ENCODE measurements at places on chromosomes 1 and 21.

GRCh38 chr1:10108948-10109708 lies 76.4 kb downstream of the UBE4B start:
- DNase-seq: no peak

DNA sequence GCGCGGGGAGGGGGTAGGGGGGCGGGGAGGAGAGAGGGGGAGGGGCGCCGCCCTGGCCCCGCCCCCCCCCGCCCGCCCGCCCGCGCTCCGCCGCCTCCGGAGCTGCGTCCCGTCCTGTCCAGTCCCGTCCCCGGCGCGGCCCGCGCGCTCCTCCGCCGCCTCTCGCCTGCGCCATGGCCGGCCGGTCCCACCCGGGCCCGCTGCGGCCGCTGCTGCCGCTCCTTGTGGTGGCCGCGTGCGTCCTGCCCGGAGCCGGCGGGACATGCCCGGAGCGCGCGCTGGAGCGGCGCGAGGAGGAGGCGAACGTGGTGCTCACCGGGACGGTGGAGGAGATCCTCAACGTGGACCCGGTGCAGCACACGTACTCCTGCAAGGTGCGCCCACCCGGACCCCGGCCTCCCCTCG lies at the start of gene AGRN:
TSS of gene AGRN (plus strand) at position 121 of the 405 bp plus-strand sequence. CDS start at position 174, 53 bp downstream.
- no peak for DNase-seq

GRCh38 chr1:27299385-27300271 lies 22.3 kb upstream of the TMEM222 start:
- DNase-seq: peak; percentile 31

DNA sequence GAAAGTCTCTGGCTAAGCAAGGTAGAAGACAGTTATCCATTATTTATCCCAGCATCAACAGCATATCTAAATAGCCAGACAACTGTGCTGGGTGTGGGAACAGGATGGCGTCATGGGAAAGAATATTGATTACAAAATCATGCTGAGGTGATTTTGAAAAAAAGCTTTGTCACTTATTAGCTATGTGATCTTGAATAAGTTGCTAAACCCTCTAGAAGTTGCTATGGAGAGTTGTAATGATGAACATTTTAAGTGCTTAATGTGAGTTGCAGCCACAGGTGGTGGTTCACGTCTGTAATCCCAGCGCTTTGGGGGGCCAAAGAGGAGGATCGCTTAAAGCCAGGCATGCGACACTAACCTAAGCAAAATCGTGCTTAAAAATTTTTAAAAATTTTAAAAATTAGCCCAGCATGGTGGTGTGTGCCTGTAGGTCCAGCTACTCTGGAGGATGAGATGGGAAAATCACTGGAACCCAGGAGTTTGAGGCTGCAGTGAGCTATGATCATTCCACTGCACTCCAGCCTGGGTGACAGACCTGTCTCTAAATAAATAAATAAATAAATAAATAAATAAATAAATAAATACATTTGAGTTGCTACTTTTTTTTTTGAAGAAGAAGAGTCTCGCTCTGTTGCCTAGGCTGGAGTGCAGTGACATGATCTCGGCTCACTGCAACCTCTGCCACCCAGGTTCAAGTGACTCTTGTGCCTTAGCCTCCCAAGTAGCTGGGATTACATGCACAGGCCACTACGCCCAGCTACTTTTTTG lies 33.6 kb downstream of the WNT2B start:
- DNase-seq: no peak

GRCh38 chr1:61670445-61670844 lies 54.5 kb downstream of the TM2D1 start:
- no peak for DNase-seq

DNA sequence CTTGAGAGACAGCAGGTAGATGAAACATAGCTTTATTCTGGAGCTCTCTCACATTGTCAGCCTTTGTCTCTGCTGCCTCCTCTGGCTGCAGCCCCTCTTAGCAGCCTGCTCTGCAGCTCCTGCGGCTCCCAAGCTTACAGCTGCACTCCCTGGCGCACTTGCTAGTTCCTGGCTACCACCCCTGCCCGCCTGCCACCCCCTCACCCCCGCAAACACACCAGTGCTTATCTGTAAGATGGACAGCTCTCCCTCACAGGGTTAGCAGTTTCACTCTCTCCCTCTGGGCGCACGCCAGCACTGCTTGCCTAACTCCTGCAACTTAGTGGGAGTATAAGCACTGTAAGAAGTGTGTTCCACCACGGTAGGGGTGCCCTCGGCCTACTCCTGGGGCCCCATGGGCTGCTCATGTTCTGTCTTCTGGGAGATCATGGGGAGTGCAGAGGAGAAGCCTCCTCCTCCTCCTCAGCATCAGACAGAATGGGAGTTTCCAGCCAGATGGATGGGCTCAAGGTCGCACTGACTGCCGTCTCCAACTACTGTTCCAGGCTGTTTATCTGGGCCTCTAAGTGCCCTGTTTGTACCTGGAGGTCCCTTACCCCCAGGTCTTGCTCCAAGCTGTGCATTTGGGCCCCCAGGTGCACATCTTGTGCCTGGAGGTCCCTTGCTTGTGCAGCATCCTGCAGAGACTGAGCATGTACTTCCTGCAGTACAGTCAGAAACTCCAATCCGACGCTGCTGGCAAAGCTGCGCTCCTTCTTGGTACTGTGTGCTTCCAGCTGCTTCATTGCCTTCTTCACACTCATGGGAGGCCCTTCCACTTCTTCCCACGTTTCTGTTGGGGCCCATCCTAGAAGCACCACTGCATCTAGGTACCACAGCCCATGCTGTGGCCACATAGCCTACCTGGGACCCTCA lies 1388.1 kb downstream of the AMY1C start:
- DNase-seq: no peak

- no peak for DNase-seq
Measured at GRCh38 chr1:18770799-18771198, 88.7 kb downstream of the TAS1R2 start.

- no peak for DNase-seq
Measured at GRCh38 chr1:7401814-7402547, 369.1 kb upstream of the VAMP3 start.

DNA sequence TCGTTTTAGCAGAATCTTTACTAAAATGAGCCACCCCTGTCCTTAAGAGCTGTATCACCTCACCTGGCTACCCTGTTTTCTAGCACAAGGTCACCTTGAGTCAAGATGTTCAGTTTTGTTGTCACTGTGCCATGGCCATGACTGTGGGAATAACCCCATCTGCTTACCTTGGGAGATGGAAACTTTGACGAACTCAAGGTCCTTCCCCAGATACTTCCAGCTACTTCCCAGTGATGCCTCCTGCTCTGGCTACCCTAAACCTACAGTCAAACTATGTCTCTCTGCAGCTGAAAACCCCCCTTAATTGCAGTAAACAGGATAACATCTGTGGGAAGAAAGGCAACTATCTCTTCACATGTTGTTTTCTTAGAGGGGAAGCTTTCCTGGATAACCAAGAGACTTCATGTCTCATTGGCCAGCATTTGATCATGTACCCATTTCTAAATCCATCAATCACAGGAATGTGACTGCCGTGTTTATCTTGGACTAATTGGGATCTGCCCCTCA lies 89.5 kb upstream of the C1orf21 start:
- DNase-seq: no peak

DNA sequence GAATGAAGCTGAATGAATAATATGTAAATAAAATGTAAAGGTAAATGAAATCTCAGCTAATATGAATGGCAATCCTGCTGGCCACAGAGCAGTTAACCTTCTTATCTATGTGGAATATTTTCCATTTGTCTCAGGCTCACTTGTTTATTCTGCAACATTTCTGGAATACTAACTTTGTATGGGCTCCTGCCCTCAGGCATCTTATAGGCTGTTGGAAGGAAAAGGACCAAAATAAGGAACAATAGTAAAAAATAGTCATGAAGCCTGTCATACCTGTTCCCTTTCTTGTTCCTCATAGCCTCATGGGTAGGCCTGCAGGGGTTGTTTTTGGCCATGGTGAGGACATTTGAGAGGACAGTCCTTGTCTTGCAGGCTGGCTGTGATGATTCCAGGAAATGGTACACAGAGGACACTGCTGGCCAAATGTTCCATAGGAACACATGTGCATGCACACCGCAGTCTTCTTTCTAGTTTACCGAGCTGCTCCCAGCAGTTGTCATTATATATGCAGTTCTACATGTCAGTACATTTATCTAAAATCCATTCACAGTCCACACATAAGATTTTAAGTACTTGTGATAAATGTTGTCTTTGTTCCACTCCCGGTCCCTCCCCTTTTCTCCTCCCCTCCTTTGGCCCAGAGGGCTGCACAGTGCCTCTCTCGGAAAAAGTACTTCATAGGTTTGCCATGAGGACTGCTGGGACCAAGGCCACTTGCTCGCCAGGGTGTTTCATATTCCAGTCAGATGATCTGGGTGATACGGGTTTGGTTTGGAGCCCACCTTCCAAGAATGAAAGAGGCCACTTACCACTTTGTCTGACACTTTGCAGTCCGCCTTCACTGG lies 15.2 kb upstream of the KCNQ4 start:
- DNase-seq: no peak

DNA sequence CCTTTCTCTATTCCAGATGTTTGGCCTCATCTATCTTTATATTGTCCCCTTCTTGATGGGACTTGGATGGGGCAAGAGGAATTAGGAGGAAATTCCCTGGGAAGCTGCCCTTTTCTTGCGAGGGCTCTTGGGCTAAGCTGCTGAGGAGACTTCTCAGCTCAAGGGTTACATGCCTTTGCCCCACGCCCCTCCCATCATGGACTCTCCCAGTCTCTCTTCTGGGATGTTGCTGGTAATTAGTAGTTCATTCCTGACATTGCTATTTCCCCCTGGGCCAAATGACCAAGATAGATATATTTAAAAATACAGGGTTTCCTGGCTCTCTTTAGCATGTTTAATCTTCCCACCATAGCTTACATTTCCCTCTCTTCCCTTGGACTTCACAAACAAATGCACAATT lies 90.6 kb upstream of the RALGPS2 start:
- DNase-seq: no peak

DNA sequence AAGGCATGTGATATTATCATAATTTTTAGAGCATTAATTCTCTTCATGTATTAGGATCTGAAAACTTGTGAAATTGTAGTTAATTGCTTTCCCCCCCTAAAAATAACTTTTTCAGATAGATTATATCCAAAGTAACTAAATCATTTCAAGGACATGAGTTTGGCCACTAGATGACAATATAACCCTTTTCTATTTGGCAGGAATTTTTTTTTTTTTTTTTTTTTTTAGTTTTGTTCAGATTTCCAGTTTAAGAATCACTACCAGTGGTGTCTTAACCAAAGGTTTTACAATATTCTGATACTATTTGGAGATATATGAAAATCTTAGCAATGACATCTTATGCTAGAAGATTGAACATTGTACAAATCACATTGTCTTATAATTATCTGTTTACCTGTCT lies 370.8 kb downstream of the AMY1C start:
- peak; percentile 5 for DNase-seq

DNA sequence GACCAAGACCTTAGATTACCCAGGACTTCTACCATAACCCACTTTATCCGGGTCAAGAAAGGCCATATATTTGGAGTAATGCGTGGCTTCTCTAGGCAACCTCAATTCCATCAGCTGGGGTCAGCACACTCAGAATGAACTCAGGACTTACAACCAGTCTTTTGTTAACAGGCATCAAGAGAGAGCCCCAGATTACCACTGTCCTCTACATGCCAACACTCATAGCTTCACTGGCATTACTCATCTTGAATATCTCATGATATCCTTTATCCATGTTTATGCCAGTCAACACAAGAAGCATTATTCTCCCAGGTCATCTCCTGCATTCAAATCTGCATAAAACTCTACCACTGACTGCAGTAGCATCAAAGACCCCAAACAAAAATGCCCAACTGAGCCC lies 6.6 kb upstream of the FCGR2A start:
- DNase-seq: no peak

GRCh38 chr1:86068271-86068721 lies 88.3 kb downstream of the COL24A1 start:
- DNase-seq: no peak

- DNase-seq: no peak
Measured at GRCh38 chr1:100497796-100498195, 40.1 kb upstream of the GPR88 start.

DNA sequence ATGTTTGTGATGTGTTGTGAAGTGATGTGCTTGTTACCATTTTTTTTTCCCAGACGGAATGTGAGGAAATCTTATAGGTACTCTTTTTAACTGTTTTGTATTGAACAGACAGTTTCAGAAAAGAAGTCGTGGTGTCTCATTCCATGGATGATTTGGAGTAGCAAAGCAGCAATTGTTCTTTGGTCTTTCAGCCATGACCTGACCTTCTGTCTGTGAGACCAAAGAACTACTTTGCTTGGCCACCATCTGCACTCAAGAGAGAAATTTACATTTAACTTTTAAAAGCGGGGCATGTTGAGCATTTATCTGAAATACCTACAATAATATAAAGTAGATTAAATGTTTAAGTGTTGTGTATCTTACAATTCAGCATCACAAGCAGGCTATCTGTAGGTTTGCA lies 90.2 kb downstream of the SDCCAG8 start:
- no peak for DNase-seq

- DNase-seq: no peak
Measured at GRCh38 chr1:32984090-32984454, 19.5 kb upstream of the RNF19B start.

- DNase-seq: no peak
Measured at GRCh38 chr1:99731384-99731783, 35.1 kb downstream of the FRRS1 start.

DNA sequence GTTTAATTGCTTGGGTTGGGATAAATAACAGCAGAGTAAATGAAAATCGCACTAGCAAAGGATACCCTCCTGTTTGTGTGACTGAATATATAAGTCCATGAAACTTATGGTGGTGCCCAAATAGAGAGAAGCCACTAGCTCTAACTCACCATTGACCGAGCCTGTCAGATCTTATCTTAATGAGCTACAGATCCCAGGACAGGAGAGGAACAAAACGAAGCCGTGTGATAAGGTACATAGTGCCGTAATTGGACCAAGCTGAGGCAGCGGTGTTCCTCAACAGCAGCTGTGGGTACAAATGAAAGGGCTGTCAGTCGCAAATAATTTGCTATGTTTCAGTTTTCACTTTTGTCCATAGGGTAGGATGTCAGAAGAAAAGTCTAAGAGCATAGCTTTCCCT lies 276.1 kb downstream of the PTBP2 start:
- DNase-seq: no peak

DNA sequence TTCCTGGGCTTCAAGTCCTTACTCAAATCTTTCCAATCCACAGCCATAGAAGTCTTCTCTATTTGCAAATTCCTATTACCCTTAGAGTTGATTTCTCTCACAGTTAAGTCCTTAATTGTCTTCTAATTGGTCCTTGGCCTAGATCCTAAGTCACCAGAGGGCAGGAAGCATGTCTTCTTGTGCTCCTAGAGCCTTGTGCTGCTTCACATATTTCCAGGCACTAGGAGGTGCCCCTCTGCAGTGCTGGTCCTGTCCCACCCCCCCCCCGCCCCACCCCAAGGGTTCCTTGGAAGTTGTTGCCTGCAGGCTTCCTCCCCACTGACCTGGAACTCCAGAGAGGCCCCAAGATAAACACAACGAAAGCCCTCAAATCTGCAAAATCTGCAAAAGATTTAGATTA lies 28.1 kb upstream of the TARBP1 start:
- no peak for DNase-seq

GRCh38 chr1:93738926-93739325 lies 57.3 kb upstream of the BCAR3 start:
- no peak for DNase-seq

GRCh38 chr21:14451546-14451945 lies 68.6 kb upstream of the HSPA13 start:
- no peak for DNase-seq
